Head of caudate nucleus (tissue), 42 donors: ENCODE measurements at places on chromosomes 2 and 18.

- DNase-seq: no peak
Observed at GRCh38 chr2:66512626-66513025, 77.7 kb downstream of the MEIS1 start.

GRCh38 chr2:1625281-1626001, 118.9 kb downstream of the PXDN start:
- no peak for DNase-seq

- peak; percentile 35 for DNase-seq
Observed at GRCh38 chr2:172972005-172972619, 103.5 kb upstream of the MAP3K20 start.

GRCh38 chr2:54528311-54528955, 72.3 kb downstream of the SPTBN1 start:
- no peak for DNase-seq

DNA sequence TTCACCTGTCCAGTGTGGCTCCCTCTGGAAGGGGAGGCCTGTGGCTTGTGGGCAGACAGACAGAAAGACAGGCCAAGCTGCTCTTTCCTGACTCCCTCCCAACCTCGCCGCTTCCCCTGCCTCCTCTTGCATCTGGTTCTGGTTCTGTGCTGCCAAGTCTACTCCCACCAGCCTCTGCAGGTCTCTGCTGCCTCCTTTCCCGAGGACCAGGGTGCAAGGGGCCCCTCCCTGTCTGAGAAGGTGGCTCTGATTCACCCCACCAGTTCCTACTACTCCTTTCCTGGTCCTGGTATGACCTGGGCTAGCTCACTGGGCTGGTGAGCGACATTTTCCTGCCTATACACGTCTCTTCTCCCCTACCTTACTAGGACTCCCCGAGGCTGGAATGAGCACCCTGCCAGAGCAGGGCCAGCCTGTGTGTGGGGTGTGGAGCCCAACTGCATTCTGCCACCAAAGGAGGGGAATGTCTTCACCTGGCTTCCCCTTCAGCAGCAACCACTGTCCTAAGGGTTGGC, 238.5 kb downstream of the CELF4 start:
- no peak for DNase-seq

DNA sequence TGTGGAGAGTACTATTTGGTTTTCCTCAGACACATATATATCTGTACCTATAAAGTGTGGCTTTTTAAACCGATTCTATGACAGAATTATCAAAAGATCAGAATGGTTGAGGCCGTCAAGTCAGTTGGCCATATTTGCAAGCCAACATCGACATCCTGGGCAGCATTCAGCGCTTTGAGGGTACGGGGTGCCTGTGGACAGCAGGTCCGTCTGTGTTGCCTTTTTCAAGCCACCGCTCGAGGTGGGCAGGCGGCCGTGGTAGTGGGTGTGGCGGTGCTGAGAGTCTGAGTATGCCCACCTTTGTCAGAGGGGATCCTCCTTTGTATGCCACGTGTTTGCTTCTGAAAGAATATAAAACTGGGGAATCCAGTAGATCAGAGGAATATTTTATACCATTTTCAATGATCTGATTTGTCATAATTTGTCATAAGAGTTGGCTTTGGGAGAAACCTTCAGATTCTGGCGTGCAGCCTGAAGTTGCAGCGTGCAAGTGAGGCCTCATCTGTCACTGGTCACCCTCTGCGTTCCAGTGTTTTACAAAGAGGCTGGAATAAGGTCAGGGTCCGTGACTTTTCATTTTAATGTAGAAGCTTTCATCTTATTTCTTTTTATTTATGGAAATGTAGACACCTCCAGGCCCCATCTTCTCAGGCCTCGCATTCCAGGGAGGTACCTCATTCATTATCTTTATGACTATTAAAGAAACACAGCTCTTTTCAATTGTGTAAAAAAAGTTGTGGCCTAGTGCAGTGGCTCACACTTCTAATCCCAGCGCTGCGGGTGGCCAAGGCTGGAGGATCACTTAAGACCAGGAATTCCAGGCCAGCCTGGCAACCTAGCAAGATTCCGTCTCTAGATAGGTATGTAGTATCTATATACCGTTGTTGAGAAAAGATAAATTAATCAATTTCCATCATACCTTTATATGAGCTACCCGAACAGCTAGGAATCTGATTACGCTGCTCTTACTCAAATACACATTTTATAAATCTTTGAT, 37.8 kb upstream of the RBM44 start:
- no peak for DNase-seq

GRCh38 chr2:160201849-160202539, 1.9 kb upstream of the ITGB6 start:
- DNase-seq: no peak

GRCh38 chr2:234976479-234977227, 24.8 kb downstream of the SH3BP4 start:
- DNase-seq: no peak

DNA sequence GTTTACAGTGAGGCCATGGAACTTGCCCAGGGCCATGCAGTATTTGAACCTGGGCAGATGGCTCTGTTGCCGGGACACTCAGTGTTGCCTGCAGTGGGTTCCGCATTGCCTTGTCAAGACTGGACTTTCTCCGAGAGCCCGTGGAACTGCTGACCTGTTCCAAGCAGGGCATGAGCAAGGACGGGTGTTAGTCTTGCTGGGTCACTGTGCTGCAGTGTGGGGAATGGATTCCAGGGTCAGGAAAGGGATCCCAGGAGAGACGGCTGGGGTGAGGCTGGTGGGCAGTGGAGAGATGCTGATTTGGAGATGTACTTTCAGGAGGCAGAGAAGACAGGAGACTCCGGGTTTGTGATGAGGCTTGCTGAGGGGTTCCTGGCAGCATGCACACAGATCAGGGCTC, 348.7 kb upstream of the HS6ST1 start:
- DNase-seq: no peak

- no peak for DNase-seq
Observed at GRCh38 chr2:237987268-237987667, 20.5 kb downstream of the UBE2F start.

- DNase-seq: no peak
Observed at GRCh38 chr2:123530004-123530403, 495.1 kb upstream of the CNTNAP5 start.

DNA sequence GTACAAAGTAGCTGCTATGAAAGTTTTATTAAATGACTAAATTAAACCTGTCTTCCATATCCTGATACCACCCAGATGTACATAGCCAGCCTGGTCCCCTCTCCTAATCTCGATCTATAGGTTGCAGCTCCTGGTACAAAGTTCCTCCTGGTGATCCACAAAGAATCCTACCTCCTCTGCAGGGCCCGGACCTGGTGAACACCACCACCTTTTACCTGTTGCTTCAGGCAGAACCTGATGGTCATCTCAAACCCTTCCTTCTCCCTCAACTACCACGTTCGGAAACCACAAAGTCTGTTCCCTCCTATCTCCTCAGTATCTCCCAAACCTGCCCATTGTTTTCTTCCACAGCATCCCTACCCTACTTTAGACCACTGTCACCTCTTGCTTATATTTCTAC, 15.5 kb downstream of the FOXI3 start:
- no peak for DNase-seq

- DNase-seq: peak; percentile 2
Observed at GRCh38 chr2:157261199-157261782, 3.8 kb downstream of the GALNT5 start.

GRCh38 chr2:240889601-240890560, 6.1 kb downstream of the MAB21L4 start:
- DNase-seq: no peak
